ENCODE measurements at places on chromosomes 13 and 19. TPM values are rescaled to one million over a fixed set of nuclear protein-coding genes. Genes with fewer than 3 reads are reported as not detected.

DNA sequence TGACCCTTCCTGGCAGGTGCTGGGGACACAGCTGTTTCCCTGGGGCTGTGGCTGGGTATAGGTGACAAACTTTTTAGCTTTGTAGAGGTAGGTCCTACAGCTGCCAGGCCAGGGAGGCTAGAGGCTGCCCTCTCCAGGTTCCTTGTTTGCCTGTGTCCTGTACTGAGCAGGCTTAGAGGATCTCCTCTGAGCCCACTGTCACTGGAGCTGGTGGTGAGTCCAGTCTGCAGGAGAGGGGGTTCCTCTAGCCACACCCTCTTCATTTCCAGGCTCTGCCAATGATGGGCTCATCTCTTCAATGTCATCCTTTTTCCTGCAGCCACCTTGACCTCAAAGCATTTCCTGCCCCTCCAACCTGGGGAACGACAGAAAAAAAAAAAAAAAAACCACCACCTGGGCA is 12.6 kb upstream of the RAB11B start:
- no peak for DNase-seq

The PSG4 gene
- not detected for total RNA-seq

DNA sequence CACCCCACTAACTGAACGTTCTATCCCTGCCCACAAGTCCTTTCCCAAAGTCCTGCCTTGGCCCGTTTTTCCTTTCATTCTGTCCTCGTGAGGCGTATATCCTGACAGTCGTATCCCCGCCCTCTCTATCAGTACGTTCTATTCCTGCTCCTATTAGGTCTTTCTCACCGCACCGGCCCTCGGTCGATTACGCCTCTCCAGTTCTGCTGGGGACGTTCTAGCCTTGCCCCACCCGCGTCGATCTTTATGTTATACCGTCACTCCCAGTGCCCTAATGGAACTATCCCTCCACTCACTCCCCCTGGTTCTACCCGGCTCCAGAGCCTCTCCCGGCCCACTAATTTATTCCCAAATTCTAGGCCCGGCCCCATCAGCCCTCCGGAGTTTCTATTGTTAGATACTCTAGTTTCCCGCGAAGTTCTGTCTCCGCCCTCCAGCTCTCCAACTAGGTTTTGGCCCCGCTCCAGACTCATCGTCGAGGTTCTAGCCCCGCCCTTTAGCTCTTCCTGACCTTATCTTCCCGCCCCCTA is 2.0 kb downstream of the PLAUR start:
- DNase-seq = no peak

DNA sequence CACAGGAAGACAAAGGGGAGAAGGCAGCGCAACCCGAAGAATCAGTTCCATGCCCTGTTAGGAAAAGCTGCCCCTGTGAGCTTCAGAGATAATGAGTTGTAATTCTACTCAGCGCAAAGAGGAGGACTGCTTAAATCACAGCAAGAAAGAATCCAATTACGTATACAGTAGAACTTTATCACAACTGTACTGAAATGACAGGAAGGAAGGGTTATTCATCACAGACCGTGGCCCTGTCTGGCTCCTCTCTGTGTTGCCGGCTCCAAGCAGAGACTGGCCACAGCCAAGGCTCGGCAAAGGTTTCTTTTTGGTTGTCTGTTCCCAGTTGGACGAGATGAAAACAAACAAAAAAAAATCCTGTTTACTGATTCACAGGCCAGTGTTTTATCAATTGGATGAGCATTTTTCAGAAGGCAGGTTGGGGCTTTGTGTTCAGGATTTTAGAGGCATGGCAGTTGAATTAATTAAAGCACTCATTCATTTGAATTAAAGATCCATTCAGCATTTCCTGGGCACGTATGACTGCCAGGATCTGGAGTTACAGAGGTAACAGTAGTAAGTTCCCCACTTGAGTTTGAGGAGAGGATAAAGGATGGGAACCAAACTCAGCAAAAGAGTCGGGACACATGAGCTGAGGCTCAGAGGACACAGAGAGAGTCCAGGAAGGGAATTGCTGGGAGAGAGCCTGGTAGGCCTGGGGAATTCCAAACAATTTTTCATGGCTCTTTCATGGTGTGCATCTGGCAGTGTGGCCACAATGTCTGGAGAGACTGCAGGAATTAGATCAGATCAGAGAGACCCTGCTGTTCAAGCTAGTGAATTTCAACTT is 341.0 kb downstream of the DNAJC15 start:
- DNase-seq = no peak

DNA sequence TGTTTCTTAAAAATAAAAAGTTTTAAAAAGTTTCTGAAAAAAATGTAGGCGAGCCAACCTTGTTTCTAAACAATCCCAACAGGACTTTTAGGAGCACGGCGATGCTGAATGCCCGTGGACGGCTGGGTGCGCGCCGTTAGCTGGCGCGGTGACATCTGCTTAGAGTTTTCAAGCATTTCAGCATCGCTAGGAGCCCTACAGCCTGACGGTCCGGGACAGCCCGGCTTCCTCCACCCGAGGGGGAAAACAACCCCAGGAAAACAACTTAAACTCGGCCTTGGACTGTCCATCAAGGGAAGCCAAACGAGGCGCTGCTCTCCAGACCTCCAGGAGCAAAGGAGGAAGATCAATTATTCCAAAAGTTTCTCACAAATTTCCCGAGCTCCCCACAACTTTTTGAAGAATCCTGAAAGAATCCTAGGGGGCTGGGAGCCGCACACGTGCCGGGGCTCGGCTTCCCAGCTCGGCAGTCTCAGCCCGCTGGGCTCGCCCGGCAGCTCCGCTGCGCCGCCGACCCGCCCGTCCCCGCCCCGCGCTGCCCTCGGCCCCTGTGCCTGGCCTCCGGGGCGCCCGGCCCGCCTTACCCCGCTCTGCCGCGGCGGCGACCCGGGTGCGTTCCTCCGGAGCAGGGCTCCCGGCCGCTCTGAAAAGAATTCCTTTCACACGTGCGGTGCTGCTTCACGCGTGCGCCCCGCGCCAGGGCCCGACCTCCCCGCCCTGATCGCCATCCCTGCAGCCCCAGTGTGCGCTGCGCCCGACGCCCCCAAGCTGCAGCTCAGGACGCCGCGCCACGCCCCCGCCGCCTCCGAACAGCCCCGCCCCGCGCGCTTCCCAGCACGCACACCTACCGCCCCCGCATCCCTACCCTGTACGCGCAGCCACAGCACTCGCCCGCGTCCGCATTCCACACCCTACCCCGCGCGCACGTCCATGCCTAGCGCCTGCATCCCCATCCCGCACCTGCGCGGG is at the start of gene GJA3:
Gene GJA3 (minus strand): TSS at position 747 of the 969 bp plus-strand sequence. CDS start 17,764 bp downstream, outside the sequence.
- DNase-seq = no peak

DNA sequence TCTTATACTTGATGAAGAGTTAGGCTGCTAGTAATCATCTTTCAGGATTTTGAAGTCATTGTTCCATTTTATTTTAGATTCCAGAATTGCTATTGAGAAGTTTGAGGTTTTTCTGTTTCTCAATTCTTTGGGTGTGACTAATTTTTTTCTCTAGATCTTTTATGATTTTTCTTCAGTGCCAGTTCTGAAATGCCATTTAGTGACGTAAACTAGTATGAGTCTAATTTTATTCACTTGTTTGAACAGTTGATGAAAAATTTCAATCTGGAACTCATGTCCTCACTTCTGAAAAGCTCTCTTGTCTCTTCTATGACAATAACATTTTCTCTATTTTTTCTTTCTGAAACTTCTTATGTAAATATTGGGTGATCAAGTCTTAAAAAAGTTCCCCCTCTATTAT is 188.5 kb upstream of the HTR2A start:
- DNase-seq = no peak

- no peak for DNase-seq
Measured at GRCh38 chr19:39481676-39482075, 1.0 kb downstream of the TIMM50 start.

The ZNF229 gene
- 1.6 TPM for total RNA-seq

The WDR87 gene
- total RNA-seq = not detected

DNA sequence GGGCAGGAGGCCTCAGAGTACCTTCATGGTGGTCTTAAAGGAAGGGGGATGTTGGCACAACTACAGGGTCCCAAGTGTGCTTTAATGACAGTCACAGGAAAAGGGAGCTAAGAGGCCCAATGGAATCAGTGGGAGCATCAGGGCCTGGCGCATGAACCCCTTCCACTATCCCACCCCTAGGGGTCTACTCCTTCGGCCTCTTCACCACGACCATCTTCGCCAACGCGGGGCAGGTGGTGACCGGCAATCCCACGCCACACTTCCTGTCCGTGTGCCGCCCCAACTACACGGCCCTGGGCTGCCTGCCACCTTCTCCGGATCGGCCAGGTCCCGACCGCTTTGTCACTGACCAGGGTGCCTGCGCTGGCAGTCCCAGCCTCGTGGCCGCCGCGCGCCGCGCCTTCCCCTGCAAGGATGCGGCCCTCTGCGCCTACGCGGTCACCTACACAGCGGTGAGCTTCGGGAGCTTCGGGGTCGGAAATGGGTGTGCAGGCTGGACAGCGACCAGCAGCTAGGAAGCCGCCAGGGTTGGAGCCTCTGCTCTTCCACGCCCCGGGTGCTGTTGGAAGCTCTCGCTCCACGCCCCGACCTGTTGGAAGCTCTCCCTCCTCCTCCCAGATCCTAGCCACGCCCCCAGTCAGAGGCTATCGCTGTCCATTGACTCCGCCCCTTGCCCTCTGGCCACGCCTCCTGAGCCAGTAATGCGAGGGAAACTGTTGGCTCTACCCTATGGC is 6.0 kb downstream of the PLPPR2 start:
- no peak for DNase-seq

GRCh38 chr19:566403-566802 is 6.0 kb upstream of the BSG start:
- DNase-seq = no peak

The NLRP5 gene
- total RNA-seq = not detected

DNA sequence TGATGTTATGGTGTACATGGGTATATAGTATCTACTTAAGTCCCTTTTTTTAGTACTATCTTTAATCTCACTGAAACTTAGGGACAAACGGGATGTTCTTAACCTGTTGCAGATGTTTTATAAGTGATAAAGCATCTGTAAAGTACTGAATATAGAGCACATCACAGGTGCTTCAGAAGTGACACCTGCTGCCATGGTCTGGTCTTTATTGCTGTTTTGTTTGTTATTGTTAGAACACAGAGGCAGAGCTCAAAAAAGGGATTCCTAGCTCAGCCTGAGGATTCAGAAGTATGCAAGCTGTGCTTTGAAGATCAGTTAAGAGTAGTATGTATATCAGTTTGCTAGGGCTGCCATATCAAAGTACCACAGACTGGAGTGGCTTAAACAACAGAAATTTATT is 219.5 kb downstream of the DCT start:
- DNase-seq = no peak

The HNRNPA1L2 gene
- 1.3 TPM for total RNA-seq

DNA sequence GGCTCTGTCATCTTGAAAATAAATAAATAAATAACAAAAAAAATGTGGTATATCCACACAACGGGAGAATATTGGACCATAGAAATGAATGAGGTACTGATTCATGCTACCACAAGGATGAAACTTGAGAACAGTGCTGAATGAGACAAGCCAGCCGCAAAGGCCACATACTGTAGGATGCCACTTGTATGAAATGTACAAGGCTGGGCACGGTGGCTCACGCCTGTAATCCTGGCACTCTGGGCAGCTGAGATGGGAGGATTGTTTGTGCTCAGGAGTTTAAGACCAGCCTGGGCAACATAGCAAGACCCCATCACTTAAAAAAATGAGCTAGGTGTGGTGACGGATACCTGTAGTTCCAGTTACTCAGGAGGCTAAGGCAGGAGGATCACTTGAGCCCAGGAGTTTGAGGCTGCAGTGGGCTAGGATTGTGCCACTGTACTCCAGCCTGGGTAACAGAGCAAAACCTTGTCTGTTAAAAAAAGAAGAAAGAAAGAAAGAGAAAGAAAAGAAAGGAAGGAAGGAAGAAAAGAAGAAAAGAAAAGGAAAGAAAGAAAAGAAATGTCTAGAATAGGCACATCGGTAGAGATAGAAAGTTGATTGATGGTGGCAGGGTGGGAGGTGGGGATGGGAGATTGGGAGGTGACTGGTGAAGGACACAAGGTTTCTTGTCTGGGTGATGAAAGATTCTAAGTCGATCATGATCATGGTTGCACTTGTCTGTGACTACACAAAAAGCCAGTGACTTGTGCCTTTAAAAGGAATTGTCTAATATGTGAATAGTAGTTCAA is 20.3 kb downstream of the HPN start:
- peak; percentile 52 for DNase-seq

GRCh38 chr19:24069905-24070657 is 16.9 kb upstream of the ZNF254 start:
- no peak for DNase-seq

The AP1M2 gene
- total RNA-seq = not detected

DNA sequence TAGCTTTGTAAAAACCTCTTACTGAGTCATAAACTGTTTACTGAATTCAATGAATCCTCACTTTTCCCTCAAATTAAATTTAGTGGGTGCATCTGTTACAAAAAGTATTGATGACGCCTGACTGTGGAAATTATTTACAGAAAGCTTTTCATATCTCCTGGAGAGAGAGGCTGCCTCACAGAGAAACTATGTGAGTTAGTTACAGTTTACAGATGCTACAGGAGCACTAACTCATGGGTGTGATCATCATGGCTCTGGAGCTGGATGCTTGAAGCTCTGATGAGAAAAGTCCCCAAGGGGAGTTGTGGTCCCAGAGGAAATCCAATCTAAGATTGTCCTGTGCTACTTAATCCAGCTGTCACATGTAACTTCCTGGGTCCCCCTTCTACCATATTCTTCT is 590.8 kb downstream of the LMO7 start:
- no peak for DNase-seq

GRCh38 chr19:48740164-48740972 is at the start of gene RASIP1:
TSS of gene RASIP1 (minus strand) at chr19:48740610. CDS start at chr19:48740282, 328 bp downstream.
- no peak for DNase-seq

The ACER1 gene
- not detected for total RNA-seq
